ENCODE measurements at places on chromosomes 16 and 17. TPM values are rescaled to one million over a fixed set of nuclear protein-coding genes. Genes with fewer than 3 reads are reported as not detected.

TK1 gene
- 241 TPM for total RNA-seq

PYY gene
- total RNA-seq: not detected

RABEP2 gene
- 11.4 TPM for total RNA-seq

ACSF3 gene
- 16.6 TPM for total RNA-seq

CPHXL gene
- total RNA-seq: not detected

TSPOAP1 gene
- total RNA-seq: not detected

SLC12A4 gene
- total RNA-seq: 29.9 TPM

SEPTIN1 gene
- 1.9 TPM for total RNA-seq

All from A549 treated with RU486 at 1 μM for 4 hours (cell line).